ENCODE measurements at places on chromosomes 6 and 20. TPM values are rescaled to one million over a fixed set of nuclear protein-coding genes. Genes with fewer than 3 reads are reported as not detected.

DNAAF9 gene
- total RNA-seq: 6.5 TPM

HLA-DRA gene
- not detected for total RNA-seq

ERVFRD-1 gene
- total RNA-seq: not detected

IL20RA gene
- total RNA-seq: not detected

DOK5 gene
- not detected for total RNA-seq

SOX12 gene
- total RNA-seq: 24.5 TPM

C6orf163 gene
- total RNA-seq: 0.20 TPM

HEY2 gene
- 0.03 TPM for total RNA-seq

ACTL10 gene
- total RNA-seq: not detected

SERINC3 gene
- 82.6 TPM for total RNA-seq

CD93 gene
- total RNA-seq: not detected

LAMA4 gene
- total RNA-seq: 0.80 TPM

NR2E1 gene
- total RNA-seq: 0.05 TPM

PRR18 gene
- total RNA-seq: 0.13 TPM

AP5S1 gene
- 16.2 TPM for total RNA-seq

UBE2J1 gene
- 13.5 TPM for total RNA-seq

ZC2HC1B gene
- total RNA-seq: not detected

SESN1 gene
- 10.8 TPM for total RNA-seq

C2 gene
- total RNA-seq: 0.20 TPM

PMEPA1 gene
- 316 TPM for total RNA-seq

UFL1 gene
- total RNA-seq: 8.2 TPM

LAMA2 gene
- total RNA-seq: 0.70 TPM

TP53TG5 gene
- not detected for total RNA-seq

RIN2 gene
- total RNA-seq: 22.9 TPM

CLPSL2 gene
- 0.53 TPM for total RNA-seq

ZSCAN31 gene
- 2.2 TPM for total RNA-seq

HFE gene
- total RNA-seq: 11.8 TPM

CD109 gene
- 70.4 TPM for total RNA-seq

COL9A3 gene
- total RNA-seq: 0.49 TPM

PI3 gene
- total RNA-seq: 2.9 TPM

TRMT11 gene
- total RNA-seq: 11.7 TPM

SUMO4 gene
- not detected for total RNA-seq

TMEM217 gene
- total RNA-seq: 0.54 TPM

NRN1 gene
- total RNA-seq: 0.74 TPM

Data from A549 treated with AZD2906 at 1 μM for 4 hours (cell line).